ENCODE measurements at places on chromosomes 6 and 20. TPM values are rescaled to one million over a fixed set of nuclear protein-coding genes. Genes with fewer than 3 reads are reported as not detected.

The MACROD2 gene
- not detected for total RNA-seq

The NR2E1 gene
- total RNA-seq, result not detected

DNA sequence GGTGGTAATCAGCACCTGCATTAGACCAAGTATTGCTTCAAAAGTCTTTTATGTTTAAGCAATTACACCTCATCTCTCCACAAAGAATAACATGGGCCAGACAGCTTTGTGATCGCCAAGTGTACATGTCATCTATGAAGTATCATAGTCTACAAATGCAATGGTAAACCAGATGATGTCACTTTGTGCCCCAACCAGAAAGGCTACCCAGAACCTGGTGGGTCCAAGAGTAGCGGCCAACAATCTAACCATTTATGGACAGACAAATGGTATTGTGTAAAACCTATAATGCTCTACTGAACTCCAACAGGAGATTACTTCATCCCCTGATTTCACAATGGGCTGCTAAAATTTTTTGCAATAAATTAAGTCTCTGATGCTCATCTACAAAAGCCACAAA is 295.9 kb downstream of the GMDS start:
- ATAC-seq, result no peak

GRCh38 chr20:39245685-39246311 is 283.7 kb downstream of the DHX35 start:
- peak; percentile 16 for ATAC-seq

GRCh38 chr20:14337400-14338171 is at the start of gene FLRT3:
Gene FLRT3 (minus strand): TSS chr20:14337612. CDS start chr20:14327506, 10,106 bp downstream.
- no peak for ATAC-seq

- no peak for ATAC-seq
Measured at GRCh38 chr6:158715330-158716311, 65.8 kb downstream of the SYTL3 start.

DNA sequence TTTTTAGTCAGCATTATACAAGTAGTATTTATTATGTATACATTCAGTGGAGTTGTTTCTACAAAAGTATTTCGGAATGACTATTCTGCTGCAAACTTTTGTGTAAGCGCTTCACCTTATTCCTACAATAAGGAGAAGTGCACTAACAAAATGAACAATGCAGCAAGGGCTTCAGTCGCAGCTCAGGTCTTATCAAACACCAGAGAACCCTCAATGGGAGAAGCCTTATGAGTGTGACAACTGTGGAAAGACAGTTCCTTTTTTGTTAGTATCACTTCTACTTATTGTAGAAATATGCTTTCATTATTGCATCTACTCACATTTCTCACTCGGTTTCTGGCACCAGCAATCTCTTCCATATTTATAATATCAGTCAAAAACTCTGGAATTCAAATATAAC is 18.8 kb downstream of the ZKSCAN3 start:
- no peak for ATAC-seq
